ENCODE measurements at places on chromosomes 6 and 20. TPM values are rescaled to one million over a fixed set of nuclear protein-coding genes. Genes with fewer than 3 reads are reported as not detected.

LIME1 gene
- total RNA-seq, result 6.5 TPM

DOK5 gene
- 9.1 TPM for total RNA-seq

LGSN gene
- not detected for total RNA-seq

MAPK13 gene
- 10.1 TPM for total RNA-seq

MCHR2 gene
- total RNA-seq, result not detected

RFX6 gene
- not detected for total RNA-seq

MMP24 gene
- total RNA-seq, result 0.52 TPM

ENPP5 gene
- 4.0 TPM for total RNA-seq

CDH4 gene
- total RNA-seq, result 0.06 TPM

NKAIN4 gene
- not detected for total RNA-seq

C6orf141 gene
- total RNA-seq, result 1.6 TPM

RPP40 gene
- 3.6 TPM for total RNA-seq

- H3K27ac ChIP-seq, result no peak overlapping the region
- H3K4me1 ChIP-seq, result no peaks in the 10 kb centered on the region
- H3K27me3 ChIP-seq, result no peaks in the 10 kb centered on the region
- no peak overlapping the region for H3K4me3 ChIP-seq
- DNase-seq, result no peak
Observed at GRCh38 chr20:32562495-32562911, 22.6 kb downstream of the NOL4L start.

- DNase-seq, result no peak
- H3K36me3 ChIP-seq, result no peaks in the 10 kb centered on the region
- no peaks in the 10 kb centered on the region for H3K4me1 ChIP-seq
- no peak overlapping the region for H3K4me3 ChIP-seq
- peaks cover 3% of the 10 kb centered on the region for H3K27me3 ChIP-seq
Observed at GRCh38 chr6:47034926-47035325, 7.2 kb downstream of the ADGRF1 start.

DNA sequence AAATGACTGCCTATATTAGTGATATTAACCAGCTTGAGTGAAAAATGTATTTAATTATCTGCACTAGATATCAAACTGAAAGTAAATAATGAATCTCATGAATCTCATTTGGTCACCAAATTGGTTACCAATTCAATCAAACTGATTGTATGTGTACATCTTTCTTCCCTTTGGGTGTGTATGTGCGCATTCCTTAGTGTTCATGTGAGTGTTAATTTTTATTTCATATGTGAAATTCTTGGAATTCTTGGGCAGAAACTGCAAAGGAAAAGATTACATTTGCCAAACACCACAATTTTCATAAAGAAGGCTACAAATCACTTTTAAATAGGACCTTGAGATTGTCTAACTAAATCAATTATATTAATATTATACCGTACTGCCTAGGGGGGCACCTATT is 648.4 kb upstream of the MARCKS start:
- no peak overlapping the region for H3K4me3 ChIP-seq
- no peaks in the 10 kb centered on the region for H3K36me3 ChIP-seq
- H3K4me1 ChIP-seq, result no peaks in the 10 kb centered on the region
- no peak for DNase-seq
- no peak overlapping the region for H3K27ac ChIP-seq
- H3K27me3 ChIP-seq, result no peaks in the 10 kb centered on the region

- no peaks in the 10 kb centered on the region for H3K27me3 ChIP-seq
- no peaks in the 10 kb centered on the region for H3K4me1 ChIP-seq
- H3K36me3 ChIP-seq, result no peaks in the 10 kb centered on the region
- DNase-seq, result no peak
- H3K27ac ChIP-seq, result no peak overlapping the region
Observed at GRCh38 chr6:90885611-90886056, 298.8 kb upstream of the MAP3K7 start.

- H3K27ac ChIP-seq, result no peak overlapping the region
- no peak overlapping the region for H3K4me3 ChIP-seq
- DNase-seq, result no peak
- no peaks in the 10 kb centered on the region for H3K36me3 ChIP-seq
- H3K27me3 ChIP-seq, result no peaks in the 10 kb centered on the region
Observed at GRCh38 chr6:113147544-113147943, 709.6 kb upstream of the MARCKS start.

- no peak for DNase-seq
- no peaks in the 10 kb centered on the region for H3K36me3 ChIP-seq
- H3K4me3 ChIP-seq, result no peak overlapping the region
Observed at GRCh38 chr6:108163267-108163643, 2.6 kb upstream of the NR2E1 start.

DNA sequence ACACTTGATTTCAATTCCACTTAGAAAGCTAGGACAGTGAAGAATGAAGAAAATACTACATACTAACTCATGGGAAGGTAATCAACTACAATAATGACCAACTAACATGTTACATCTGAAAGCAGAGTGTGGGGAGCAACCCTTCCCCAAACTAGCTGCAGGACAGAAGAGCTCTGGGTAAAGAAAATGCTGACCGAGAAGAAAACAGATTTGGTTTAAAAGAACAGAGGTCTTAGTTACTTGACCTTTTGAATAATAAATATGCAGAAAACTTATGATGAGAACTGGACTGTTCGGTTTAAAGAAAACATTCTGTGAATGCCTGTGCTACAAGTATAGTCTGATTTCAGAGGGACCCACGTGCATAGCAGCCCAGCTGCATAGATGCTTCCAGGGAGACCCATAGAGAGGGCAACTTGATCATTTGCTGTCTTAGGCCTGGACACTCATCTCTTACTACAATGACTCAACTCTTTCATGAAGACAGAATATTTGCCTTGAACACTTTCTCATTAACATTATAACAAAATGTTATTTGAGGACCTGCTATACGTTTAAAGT is 53.5 kb downstream of the RALGAPA2 start:
- no peak overlapping the region for H3K4me3 ChIP-seq
- H3K27me3 ChIP-seq, result no peaks in the 10 kb centered on the region
- no peak overlapping the region for H3K27ac ChIP-seq

- H3K36me3 ChIP-seq, result no peaks in the 10 kb centered on the region
- no peaks in the 10 kb centered on the region for H3K27me3 ChIP-seq
- no peak for DNase-seq
- H3K4me1 ChIP-seq, result no peaks in the 10 kb centered on the region
- H3K4me3 ChIP-seq, result no peak overlapping the region
Observed at GRCh38 chr20:4788314-4788713, 66.6 kb downstream of the PRND start.

DNA sequence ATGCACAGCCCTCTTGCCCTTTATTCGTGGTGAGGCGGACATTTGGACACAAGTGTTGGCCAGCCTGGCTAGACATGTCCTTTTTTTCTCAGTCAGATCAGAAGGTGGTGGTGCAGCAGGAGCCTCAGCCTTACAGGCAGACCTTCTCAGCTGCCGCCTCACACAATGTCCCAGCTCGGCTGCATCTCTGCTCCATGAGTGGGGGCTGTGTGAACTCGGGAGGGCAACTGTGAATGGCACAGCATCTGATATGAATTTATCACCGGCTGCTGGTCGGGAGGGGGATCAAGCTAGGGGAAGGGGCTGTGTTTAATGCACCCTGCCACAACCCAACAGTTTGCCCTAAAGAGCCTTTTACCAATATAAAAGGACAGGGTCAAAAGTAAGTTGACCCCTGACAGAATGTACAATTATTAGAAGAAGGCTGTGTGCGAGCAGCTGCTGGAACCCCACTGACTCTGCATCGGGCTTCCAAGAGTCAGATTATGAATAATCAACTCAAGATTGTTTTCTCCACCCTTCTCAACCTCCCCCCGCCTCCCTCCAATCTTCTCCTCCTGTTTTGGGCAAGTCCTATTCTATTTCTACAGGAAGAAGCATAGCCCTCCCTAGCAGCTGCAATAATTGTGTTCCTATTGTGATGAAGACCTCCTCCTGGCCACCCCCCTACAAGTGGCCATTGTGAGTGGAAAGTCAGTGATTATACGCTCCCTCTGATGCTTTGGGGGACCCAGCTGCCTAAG is 245.2 kb downstream of the PKHD1 start:
- no peaks in the 10 kb centered on the region for H3K27me3 ChIP-seq
- H3K27ac ChIP-seq, result no peak overlapping the region
- no peak for DNase-seq
- H3K36me3 ChIP-seq, result no peaks in the 10 kb centered on the region
- H3K4me1 ChIP-seq, result no peaks in the 10 kb centered on the region

GRCh38 chr20:4491643-4492042 is 230.1 kb upstream of the PRND start:
- no peak for DNase-seq
- H3K4me3 ChIP-seq, result no peak overlapping the region
- H3K27me3 ChIP-seq, result no peaks in the 10 kb centered on the region
- peaks cover 12% of the 10 kb centered on the region for H3K4me1 ChIP-seq
- no peaks in the 10 kb centered on the region for H3K36me3 ChIP-seq

GRCh38 chr6:170445487-170445886 is 107.6 kb downstream of the PSMB1 start:
- no peaks in the 10 kb centered on the region for H3K27me3 ChIP-seq
- no peaks in the 10 kb centered on the region for H3K36me3 ChIP-seq
- no peak overlapping the region for H3K27ac ChIP-seq
- H3K4me3 ChIP-seq, result no peak overlapping the region

- no peak overlapping the region for H3K4me3 ChIP-seq
- H3K27me3 ChIP-seq, result no peaks in the 10 kb centered on the region
- H3K36me3 ChIP-seq, result no peaks in the 10 kb centered on the region
- H3K27ac ChIP-seq, result no peak overlapping the region
- no peaks in the 10 kb centered on the region for H3K4me1 ChIP-seq
Observed at GRCh38 chr6:169960886-169961611, 209.6 kb downstream of the ERMARD start.

DNA sequence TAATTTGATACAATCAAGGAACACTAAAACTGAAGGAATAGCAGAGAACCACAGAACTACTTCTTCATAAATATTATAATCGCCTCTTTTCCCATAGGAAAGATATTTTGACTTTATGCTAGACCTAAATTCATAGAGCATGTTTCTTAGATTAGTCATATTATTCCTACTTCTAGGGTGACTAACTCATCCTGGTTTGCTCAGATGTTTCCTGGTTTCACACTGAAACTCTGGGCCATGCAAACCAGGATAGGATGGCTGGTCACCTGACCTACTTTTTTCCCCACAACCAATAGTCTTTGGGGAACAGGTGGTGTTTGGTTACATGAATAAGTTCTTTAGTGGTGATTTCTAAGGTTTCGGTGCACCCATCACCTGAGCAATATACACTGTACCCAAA is 42.8 kb downstream of the MMS22L start:
- no peak overlapping the region for H3K27ac ChIP-seq
- H3K27me3 ChIP-seq, result no peaks in the 10 kb centered on the region
- H3K4me1 ChIP-seq, result no peaks in the 10 kb centered on the region
- H3K4me3 ChIP-seq, result no peak overlapping the region

GRCh38 chr6:139277587-139277986 is 14.2 kb downstream of the TXLNB start:
- no peaks in the 10 kb centered on the region for H3K27me3 ChIP-seq
- H3K4me1 ChIP-seq, result peaks cover 1% of the 10 kb centered on the region
- H3K4me3 ChIP-seq, result no peak overlapping the region
- peak overlapping the region; percentile 21 for H3K27ac ChIP-seq

Data from aorta (tissue), 5 donors.